Calu3 (cell line): ENCODE measurements at places on chromosomes 5 and 9.

- no peak for DNase-seq
Measured at GRCh38 chr9:74577956-74578355, 80.8 kb downstream of the RORB start.

DNA sequence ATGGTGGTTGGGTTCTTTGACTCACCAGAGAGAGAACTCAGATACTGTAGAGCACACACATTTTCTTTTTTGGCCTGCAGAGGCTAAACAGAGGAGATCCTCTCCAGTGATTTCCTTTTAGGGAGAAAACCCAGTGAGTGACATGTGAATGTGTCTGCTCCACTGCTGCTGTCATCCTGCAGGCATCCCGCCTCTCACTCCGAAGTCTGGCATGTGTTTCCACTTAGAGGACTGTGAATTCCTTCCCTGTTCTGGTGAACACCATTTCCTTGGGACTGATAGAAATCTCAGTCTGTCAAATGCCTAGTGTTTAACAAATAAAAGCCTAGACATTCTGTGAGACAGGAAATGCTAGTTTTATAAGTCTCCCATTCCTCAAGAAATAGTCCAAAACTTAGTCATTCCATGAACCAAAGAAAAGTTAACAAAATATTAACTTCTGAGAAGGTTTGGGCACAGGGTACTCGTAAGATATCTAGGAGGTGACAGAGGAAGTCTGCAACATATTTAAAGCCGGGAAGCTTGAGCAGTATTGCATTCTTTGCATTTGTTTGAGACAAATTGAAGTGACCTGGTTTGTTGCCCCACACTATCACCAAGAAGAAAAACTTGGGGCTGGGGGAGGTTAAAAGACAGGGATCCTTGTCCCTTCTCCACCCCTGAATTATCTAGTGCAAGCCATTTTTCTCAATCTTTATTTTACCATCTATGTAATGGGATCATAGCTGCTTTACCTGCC, 74.9 kb upstream of the NIPAL4 start:
- DNase-seq, result peak; percentile 50

DNA sequence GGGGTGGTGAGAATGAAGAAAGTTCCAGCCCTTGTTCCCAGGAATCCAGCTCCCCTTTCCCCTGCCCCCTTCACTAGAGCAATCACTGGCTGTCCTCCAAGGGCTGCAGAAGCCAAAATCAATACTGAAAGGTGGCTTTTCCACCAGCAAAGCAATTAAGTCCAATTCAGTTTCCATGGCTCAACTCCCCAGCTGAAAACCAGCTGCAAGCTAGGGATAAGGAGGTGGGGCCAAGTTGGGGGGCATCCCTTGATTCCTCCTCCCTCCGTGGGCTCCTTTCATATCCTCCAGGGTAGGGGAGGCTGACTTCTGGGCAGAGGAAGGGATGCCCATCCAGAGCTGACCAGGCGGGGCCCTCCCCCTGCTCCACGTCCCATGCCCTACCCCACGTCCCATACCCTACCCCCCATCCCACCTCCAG, 22.7 kb downstream of the CAMK2A start:
- DNase-seq, result peak; percentile 30

DNA sequence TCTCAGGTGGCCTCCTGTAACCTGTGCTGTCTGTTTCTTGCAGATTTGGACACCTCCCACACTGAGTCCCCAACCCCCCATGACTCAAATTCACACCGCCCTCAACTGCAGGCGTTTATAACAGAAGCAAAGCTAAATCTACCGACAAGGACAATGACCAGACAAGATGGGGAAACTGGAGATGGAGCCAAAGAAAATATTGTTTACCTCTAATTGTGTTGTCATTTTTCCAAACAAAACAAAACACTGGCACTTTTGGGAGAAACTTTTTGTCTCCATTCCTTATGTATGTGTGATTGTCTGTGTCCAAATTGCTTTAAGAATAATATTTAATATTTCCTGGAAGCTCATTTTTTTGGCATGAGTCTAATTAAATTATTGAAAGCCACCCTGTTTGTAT, 314.8 kb downstream of the ARHGEF28 start:
- DNase-seq, result no peak

- DNase-seq, result no peak
Measured at GRCh38 chr5:133977858-133978257, 9.4 kb upstream of the C5orf15 start.
